Activated CD4-positive, alpha-beta T cell treated with anti-CD3 and anti-CD28 coated beads, Interleukin-2, amount 50 U/mL, for 1 hour (primary cell): ENCODE measurements at places on chromosomes 11 and 22.
A peak's percentile ranks its signal among the peaks of the same experiment; 100 is the strongest.

GRCh38 chr22:32142600-32142999, 16.5 kb downstream of the C22orf42 start:
- no peak for DNase-seq

DNA sequence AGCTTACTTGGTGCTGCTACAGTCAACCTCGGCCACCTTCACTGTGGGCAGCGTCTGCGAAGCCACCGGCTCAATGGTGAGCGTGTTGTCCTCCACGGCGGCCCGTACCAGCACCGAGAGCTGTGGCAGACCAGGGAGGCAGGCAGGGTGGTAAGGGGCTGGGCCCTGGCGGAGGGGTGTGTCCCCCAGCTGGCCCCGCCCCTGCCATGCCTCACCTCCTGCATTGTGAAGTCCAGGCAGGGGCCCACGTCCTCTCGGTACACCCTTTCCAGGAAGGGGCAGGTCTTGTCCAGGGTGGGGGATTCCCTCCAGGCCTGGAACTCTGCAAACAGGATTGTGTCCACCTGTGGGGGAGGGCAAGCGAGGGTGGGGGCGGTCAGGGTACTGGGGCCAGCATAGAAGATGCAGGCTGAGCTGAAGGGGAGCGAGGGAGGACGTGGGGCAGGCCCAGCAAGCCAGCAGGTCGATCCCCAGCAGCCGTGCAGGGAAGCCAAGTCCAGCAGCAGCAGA, 12.8 kb downstream of the RAB3IL1 start:
- no peak for DNase-seq

DNA sequence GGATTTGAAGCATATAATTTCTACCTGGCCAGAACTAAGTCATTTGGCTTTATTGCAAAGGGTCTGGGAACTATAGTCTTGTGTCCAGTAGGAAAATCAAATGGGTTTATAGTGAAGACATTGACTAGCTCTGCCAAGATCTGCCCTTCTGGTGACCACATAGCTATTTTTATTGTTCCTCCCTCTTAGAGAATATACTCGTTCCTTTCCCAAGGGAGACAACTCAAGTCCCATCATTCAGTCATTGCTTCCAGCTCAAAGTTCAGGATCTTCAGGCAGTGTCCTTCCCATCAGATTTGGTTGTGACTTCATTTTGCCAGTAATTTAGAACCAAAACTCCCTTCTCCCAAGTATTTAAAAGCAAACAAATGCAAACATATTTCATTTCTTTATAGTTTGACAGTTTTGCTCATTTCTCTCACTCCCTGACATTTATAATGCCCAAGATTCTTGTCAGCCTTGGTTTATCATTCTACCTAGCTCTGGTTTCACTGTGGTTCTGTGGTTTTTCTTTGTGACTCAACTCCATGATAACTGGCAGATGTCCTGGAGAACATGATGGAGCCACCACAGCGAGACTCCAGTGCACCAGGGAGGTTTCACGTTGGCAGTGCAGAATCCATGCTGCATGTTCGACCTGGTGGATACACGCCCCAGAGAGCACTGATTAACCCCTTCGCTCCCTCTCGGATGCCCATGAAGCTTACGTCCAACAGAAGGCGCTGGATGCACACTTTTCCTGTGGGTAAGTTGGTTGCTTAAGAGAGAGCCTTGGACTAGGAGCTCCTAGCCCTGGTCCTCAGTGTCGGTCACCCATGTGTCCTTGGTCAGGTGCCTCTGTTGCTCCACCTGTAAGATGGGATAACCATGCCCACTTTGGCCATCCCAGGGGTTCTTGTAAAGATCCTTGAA, 64.9 kb downstream of the DEPDC5 start:
- DNase-seq: no peak

DNA sequence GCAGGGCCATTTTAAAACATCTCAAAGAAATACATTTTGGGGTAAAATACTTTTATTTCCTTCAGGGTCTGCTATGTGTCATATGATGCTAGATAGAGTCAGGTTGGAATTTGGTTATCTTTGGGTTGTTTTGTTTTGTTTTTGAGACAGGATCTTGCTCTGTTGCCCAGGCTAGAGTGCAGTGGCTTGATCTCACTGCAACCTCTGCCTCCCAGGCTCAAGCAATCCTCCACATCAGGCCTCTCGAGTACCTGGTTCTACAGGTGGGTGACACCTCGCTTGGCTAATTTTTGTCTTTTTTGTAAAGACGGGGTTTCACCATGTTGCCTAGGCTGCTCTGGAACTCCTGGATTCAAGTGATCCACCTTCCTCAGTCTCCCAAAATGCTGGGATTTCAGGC, 17.3 kb downstream of the DENND5A start:
- DNase-seq: no peak

GRCh38 chr11:2166091-2166851, 5.3 kb upstream of the INS start:
- DNase-seq: peak; percentile 42

- no peak for DNase-seq
Measured at GRCh38 chr11:104652996-104653395, 245.3 kb downstream of the CASP12 start.

DNA sequence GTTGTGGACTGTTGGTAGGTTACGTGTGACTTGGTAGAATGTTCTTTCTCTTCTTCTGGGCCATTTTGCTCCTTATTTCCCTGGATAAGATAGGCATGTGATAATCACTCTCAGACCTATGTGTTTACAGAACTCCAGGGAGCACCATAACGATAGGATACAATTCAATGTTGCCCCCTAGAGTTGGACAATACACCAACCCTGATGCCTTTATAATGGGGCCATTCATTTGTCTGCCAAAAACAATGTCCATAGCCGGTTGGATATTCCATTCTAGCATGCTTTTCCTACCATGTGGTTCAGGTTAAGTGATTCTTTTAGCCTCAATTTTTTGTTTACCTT, 60.5 kb downstream of the APIP start:
- DNase-seq: no peak

- DNase-seq: no peak
Measured at GRCh38 chr11:111000400-111001080, 245.0 kb upstream of the POU2AF2 start.

- no peak for DNase-seq
Measured at GRCh38 chr22:39553429-39553828, 17.1 kb upstream of the CACNA1I start.

DNA sequence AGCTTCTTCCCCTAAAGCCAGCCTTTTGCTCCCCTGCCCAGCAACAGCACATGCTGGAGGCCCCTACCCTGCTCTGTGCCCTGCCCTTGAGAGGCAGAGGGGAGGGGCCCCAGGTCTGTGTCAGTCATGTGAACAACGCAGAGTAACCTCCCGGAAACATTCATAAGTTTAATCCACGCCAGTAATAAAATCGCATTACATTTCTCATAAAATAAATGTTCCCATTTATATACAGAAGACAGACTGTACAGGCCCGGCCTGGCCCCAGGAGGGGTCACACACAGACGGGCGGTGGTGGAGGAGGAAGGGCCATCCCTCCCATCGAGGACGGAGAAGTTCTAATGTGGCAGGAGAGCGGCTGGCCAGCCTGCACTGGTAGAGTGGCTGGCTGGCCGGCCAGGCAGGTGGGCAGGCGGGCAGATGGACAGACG, 39.5 kb downstream of the LMO1 start:
- no peak for DNase-seq

GRCh38 chr11:87803748-87804147, 371.5 kb downstream of the RAB38 start:
- no peak for DNase-seq

DNA sequence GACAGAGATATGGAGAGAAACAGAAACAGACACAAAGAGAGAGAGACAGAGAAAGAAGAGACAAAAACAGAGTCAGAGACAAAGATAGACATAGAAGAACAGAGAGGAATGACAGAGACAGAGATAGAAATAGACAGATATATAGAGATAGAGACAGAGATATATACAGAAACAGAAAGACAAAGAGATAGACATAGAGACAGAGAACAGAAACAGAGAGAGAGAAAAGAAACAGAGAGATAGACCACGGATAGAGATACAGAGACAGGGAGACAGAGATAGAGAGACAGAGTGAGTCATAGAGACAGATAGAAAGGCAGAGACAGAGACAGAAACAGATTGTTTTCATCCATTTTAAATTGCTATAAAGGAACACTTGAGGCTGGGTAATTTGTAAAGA, 12.3 kb upstream of the MPEG1 start:
- no peak for DNase-seq

GRCh38 chr11:93169950-93170561, 27.7 kb downstream of the SLC36A4 start:
- no peak for DNase-seq

- DNase-seq: no peak
Measured at GRCh38 chr11:127205688-127206217, 205.2 kb upstream of the KIRREL3 start.

- no peak for DNase-seq
Measured at GRCh38 chr22:46686221-46687047, 51.6 kb downstream of the CERK start.

DNA sequence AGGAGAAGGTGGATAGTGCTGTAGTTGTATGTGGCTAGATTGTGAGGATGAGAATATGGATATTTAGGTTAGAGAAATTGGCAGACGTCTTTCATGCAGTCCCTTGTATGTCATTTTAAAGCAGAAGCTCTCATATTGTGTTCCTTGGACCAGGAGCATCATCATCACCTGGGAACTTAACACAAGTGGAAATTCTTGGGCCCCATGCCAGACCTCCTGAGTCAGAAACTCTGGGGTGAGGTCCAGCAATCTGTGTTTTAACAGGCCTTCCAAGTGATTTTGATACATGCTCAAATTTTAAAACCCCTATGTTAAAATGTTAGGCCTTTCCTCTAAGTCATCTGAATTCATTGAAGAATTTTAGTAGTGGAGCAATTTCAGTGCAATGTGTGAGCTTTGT, 34.8 kb downstream of the JHY start:
- DNase-seq: no peak

- no peak for DNase-seq
Measured at GRCh38 chr11:60345489-60345888, 18.4 kb downstream of the MS4A6E start.

- DNase-seq: no peak
Measured at GRCh38 chr11:75514596-75514995, 11.1 kb downstream of the GDPD5 start.

- no peak for DNase-seq
Measured at GRCh38 chr11:117387992-117388755, 60.5 kb downstream of the CEP164 start.

DNA sequence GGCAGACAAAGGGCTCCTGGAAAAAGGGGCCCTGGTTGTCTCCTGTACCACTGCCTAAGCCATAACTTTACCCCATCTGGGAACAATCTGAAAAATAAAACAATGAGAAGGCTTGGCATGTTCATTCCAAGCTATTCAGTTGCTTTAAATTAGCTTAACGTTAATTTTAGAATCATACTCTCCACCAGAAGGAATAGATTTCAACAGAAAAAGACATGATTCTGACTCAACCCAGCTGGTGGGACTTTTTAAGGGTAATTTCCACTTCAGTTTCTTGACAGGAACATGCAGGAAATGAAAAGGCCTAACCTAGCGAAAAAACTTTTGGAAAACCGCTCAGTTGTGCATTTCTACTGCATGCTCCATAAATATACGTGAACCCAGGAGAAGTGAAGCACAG, 7.9 kb downstream of the SF3A1 start:
- DNase-seq: no peak

DNA sequence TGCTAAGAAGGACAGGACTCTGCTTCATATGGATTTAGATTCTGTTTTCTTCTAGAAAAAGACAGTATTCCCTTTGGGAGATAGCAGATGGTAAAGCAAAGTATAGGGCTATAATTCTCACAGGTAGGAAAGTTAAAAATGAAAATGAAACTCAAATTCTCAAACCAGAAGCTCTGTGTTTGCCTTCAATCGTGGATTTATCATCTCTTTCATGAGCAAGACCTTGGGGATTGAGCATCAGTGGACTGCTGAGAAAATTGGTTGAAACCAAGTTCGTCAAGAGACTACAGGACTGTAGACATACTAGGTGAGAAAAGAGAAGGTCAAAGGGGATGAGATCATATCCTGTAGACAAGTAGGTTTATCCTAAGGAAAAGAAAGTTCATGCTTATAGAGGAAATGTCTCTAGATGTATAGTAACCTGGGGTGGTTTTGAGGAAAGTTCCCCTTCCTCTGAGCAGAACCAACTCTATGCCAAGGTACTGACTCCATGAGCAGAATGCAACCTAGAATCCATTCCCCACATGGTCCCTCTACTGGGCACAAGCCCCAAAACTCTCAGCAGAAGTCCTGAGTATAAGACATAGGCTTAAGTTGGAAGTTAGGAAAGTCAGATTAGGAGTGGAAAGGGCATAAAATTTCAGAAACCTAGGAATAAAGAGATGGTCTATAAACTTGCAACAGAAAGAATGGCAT, 46.5 kb downstream of the SLC5A12 start:
- no peak for DNase-seq

- DNase-seq: no peak
Measured at GRCh38 chr11:123006860-123007542, 25.4 kb upstream of the BSX start.

- DNase-seq: no peak
Measured at GRCh38 chr11:108218455-108218854, 4.0 kb downstream of the NPAT start.

- no peak for DNase-seq
Measured at GRCh38 chr11:33461369-33462125, 204.4 kb downstream of the HIPK3 start.

DNA sequence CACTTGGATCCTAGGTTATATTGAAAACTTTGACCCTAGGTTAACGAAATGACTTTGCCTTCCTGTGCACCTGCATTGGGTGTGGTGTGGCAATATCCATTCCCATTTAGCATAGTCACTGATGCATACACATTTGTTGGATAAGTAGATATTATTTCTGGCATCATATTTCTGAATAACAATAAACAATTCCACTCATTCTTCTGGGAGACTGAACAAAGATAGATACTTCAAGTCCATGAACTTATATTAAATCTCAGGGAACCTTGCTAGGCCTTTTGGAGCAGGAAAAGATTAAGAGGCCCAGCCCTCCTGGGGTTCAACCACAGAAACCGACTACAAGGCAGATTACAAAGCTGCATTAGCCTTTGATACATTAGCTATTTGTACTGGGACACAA, 118.9 kb downstream of the MSANTD4 start:
- no peak for DNase-seq

- DNase-seq: no peak
Measured at GRCh38 chr11:28690746-28691145, 582.6 kb downstream of the METTL15 start.

DNA sequence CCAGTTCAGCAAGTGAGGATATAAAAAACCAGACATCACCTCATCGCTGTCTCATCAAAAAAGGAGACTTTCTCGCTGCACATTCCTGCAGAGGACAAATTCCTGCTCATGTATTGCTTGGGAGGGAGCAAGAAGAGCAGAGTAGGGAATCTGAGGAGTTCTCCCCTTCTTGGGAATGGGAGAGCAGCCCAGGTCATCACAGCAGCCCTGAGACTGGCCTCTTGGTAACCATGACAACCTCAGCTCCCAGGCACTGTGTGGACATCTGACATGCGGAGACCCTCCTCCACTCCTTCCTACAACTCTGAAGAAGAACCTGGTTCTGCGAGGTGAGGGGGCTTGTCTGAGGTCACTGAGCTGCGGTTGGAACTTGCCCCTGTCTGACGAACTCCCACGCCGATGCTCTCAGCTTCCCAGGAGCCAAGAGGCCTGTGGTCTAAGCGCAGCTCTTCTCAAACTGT, 17.9 kb downstream of the RFPL1 start:
- DNase-seq: no peak
